MCF 10A (cell line): ENCODE measurements at places on chromosomes 5 and 9. TPM values are rescaled to one million over a fixed set of nuclear protein-coding genes. Genes with fewer than 3 reads are reported as not detected.

GRCh38 chr9:10701906-10702305 lies 89.1 kb upstream of the PTPRD start:
- no peak for DNase-seq

DNA sequence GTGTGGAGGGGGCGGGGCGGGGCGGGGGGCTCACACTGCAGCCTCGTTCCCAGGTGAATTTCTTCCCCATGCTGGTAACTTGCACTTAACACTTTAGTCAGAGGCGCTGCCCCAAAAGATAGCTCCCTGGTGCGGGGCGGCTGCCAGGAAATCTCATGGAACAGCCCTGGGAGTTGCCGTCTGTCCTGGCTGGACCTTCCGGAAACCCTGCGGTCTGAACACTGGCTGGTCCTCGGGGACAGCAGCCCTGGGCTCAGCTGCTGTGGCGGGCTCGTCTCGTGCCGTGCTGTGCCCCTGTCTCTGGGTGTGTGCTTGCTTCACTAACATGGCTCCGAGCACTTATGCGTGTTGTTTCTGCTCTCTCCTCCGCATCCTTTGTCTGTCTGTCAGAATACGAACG lies 25.8 kb downstream of the PTGES2 start:
- DNase-seq = no peak

DNA sequence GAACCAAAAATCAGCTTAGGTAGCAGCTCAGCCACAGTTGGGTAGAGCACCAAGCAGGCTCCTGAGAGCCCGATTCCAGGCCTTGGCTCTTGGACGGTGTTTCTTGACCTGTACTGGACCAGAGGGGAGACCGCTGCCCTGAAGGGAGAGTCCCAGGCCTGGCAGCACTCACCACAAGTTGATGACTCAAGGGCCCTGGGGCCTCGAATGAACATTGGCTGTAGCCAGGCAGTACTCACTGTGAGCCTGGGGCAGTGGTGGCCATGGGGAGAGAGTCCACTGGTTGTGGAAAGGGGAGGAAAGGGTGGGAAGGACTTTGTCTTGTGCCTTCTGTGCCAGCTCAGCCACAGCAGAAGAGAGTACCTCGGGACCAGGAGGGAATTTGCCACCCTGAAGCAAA lies 166.1 kb downstream of the EDIL3 start:
- DNase-seq = no peak

DNA sequence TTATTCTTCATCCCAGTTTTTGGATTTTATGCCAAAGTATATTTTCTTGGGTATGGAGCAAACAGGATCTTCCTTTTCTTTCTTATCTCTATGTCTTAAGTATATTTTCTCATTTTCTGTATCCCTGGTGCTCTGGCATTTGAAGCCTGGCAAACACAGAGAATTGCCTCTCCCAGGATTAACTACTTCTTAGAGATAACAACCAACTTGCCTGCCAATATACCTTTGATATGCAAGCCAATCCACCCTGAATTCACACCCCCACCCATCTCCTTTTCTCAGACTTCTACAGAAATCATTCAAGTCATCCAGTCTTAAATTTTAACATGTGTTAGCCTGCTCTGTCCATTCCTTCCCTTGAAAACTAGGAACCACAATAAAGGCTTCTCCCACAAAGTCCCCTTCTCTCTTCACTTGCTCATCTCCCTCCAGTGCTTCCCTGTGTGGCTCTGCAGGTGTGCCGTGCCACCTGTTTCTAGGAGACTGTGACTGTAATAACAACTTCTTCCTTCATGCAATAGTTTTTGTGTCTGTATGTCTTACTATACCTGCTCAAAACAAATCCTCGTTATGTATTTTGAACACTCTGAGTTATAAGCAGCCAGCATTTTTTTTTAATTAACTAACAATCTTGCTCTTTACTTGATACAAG lies 649.7 kb upstream of the RIOK2 start:
- no peak for DNase-seq

The SLC36A1 gene
- total RNA-seq = 10.4 and 16.2 TPM in 2 replicates

The TNFSF15 gene
- 0.39 and 1.9 TPM in 2 replicates for total RNA-seq
